MV-4-11 (cell line): ENCODE measurements at places on chromosomes 3 and 15.

- DNase-seq: peak; percentile 79
These were observed 33.4 kb downstream of the LEKR1 start for GRCh38 chr3:156859578-156859977.

- no peak for DNase-seq
These were observed 38.6 kb downstream of the TMED3 start for GRCh38 chr15:79349525-79349924.

DNA sequence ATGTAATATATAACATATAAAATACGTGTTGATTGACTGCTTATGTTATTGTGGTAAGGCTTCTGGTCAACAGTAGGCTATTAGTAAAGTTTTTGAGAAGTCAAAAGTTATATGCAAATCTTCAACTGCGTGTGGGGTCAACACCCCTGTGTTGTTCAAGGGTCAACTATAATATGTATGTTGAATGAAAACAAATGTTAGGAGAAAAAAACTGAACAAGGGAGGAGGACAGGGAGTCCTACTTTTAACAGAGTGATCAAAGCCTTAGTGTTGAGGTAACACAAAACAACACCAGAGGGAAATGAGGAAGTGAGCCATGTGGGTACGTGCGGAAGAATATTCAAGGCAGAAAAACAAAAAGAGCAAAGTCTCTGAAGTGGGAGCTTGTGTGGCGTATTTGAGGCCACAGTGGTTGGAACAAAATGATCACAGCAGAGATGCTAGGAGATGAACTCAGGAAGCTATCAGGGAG is 62.5 kb downstream of the SFMBT1 start:
- peak; percentile 93 for DNase-seq

DNA sequence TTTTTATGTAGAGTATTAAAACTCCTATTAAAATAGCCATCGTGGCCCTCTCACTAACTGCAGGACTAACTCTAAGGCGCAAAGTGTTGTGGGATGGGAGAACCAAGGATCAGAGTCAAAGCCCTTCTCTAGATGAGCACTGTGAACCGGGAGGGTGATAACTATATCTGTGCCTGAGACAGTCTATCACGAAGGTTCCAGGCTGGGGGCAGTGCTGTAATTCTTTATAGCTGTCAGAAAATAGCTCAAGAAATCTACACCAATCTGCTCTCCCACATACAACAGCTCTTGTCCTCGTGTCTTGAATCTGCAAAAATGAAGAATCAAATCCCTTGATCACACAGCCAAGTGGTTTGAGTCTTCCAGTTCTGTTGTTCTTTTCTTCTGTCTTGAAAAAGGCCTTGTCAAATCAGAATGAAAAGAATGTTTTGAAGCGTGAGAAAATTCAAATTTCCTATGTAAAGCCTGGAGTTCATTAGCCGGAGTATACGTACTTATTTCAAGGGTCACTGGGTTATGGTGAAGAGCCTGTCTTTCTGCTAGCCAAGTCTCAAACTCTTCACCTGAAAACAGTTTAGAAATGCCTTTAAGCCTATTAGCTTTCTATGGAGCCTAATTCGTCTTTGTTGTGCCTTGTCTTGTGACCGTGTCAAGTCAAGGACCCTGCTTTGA is 185.3 kb upstream of the NECTIN3 start:
- DNase-seq: no peak

GRCh38 chr3:31882895-31883294 is 98.2 kb downstream of the OSBPL10 start:
- no peak for DNase-seq

DNA sequence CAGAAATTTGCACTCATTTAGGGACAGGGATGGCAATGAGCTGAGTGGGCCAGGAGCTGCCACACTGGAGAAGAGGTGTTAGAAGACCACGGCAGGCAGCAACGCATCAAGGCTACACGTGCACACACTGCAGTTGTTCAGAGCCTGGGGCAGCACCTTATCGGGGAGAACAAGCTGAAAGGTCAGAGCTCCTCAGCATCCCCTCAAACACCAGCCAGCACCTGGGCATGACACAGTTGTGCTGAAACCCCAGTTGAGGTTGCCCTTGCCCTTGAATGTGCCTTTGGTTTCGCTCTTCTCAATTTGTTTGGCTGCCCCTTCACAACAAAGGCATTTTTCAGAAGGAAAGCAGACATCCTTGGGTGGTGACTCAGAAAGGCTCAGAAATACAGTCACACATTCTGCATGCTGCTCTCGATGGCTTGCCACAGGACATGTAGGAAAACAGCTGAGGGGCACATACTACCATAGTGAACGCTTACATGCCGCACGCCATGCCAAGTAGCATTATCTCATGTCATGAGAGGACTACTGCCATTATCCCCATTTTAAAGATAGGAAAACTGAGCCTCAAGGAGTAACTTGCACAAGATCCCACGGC is 57.6 kb downstream of the ST8SIA2 start:
- DNase-seq: no peak

GRCh38 chr15:46961795-46962194 is 755.5 kb upstream of the SEMA6D start:
- no peak for DNase-seq

- peak; percentile 89 for DNase-seq
These were observed at the start of gene WDR76 for GRCh38 chr15:43826508-43827341. TSS of gene WDR76 (plus strand) at chr15:43827002. CDS start at chr15:43827033, 31 bp downstream.

- no peak for DNase-seq
These were observed 306.4 kb downstream of the MAGI1 start for GRCh38 chr3:65732051-65732935.

DNA sequence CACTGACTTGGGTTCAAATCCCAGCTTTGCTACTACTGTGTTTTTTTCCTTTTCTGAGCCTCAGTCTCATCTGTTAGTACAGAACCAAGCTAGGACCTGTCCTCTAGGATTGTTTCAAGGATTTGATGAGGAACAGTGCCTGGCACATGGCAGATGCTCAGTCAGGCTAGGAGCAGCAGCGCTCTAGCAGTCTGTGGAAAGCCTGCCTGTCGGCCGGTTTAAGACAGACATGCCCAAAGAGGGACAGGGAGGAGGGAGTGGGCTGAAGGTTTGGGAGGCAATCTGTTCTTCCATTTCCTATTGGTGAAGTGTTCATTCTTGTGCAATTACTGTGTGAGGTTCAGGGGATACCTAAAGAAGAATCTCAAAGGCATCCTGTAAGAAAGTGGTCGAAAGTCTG is 35.1 kb upstream of the RGMA start:
- no peak for DNase-seq

- DNase-seq: no peak
These were observed 2.9 kb downstream of the SLC12A6 start for GRCh38 chr15:34334672-34335071.

GRCh38 chr15:59244337-59244736 is 37.7 kb downstream of the LDHAL6B start:
- no peak for DNase-seq

- no peak for DNase-seq
These were observed 2.1 kb upstream of the RFT1 start for GRCh38 chr3:53132347-53132746.
